Stimulated activated CD8-positive, alpha-beta memory T cell treated with anti-CD3 and anti-CD28 coated beads, Interleukin-2, amount 100 ng/mL, for 1 hour (primary cell): ENCODE measurements at places on chromosomes 12 and 14.

GRCh38 chr12:128449146-128449894 lies 182.3 kb downstream of the TMEM132C start:
- DNase-seq = no peak

DNA sequence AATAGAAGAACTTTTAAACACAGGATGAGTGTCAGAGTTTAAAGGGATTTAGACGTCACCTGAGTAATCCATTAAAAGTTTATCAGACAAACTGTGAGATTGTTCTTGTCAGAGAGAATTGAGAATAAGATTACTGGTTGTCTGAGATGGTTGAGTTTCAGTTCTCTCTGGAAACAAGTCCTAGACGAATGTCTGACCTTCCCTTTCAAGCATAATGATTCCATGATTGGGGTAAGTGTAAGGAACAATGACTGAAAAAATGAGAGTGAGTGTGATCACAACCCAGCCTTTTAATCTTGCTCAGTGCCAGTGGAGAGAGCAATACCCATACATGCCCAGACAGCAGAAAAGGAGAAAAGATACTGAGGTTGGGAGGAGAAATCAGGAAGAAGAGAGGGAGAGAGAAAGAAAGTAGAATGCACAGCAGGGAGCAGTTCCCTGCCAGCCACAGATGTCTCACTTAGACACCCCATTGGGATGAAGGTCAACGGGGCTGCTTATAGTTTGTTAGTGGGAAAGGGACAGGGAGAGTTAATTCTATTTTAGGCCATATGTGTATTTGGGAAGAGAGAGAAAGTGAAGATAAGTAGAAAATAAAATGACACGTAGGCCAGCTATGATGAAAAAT lies 4.3 kb downstream of the GRIP1 start:
- DNase-seq = no peak

- DNase-seq = no peak
Observed at GRCh38 chr12:123998991-123999359, 26.0 kb downstream of the ZNF664 start.

DNA sequence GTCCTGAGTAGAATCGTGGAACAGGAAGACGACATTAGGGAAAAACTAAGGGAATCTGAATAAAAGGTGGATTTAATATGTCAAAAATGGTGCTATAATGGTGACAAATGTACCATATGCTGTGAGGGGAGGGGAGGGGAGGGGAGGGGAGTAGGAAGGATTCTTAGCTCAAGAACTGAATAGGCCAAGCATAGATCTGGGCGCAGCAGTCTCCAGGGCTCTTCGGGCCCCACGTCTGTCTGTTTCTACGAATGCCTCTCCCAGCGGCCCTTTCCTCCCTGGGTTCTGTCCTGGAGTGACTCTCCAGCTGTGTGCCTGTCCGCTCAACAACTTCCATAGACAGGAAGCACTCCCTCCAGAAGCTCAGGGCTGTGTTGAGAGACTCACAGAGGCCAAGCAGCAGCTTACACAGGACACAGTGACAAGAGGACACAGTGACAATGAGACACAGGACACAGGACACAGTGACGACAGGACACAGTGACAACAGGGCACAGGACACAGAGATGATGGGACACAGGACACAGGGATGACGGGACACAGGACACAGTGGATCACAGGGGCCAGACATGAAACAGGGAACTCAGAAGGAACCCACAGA lies 42.4 kb upstream of the PPP2R5C start:
- no peak for DNase-seq

DNA sequence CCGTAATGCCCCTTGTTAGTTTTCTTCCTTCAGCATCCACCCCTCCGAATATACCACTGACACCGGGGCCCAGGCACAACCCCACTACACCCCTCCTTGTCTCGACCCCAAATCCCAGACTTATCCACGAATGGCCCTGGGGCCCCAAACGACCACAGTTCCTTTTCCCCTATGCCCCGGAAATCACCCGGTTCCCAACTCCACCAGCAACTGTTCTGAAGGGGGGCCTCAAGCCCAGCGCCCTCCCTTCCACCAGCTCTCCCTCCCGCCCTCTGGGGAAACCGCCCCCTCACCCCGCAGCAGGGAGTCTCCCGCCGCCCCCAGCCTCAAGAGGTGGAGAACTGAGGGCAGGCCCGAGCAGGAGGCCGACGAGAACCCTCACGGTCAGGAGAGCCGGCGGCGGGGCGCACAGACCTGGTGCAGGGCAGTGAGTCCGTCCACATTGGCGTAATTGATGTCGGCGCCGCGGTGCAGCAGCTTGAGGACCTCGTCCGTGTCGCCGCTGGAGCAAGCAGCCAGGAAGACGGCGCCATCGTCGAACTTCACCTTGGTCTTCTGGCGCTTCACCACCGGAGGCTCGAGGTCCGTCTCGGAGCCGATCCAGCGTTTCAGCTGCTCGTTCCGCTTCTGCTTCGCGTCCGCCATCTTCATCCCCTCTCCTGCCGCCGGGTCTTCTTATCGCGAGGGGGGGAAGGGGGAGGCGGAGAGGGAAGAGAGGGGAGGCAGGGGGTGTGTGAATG lies 446 bp downstream of the PPP1R12A start:
- DNase-seq = no peak

DNA sequence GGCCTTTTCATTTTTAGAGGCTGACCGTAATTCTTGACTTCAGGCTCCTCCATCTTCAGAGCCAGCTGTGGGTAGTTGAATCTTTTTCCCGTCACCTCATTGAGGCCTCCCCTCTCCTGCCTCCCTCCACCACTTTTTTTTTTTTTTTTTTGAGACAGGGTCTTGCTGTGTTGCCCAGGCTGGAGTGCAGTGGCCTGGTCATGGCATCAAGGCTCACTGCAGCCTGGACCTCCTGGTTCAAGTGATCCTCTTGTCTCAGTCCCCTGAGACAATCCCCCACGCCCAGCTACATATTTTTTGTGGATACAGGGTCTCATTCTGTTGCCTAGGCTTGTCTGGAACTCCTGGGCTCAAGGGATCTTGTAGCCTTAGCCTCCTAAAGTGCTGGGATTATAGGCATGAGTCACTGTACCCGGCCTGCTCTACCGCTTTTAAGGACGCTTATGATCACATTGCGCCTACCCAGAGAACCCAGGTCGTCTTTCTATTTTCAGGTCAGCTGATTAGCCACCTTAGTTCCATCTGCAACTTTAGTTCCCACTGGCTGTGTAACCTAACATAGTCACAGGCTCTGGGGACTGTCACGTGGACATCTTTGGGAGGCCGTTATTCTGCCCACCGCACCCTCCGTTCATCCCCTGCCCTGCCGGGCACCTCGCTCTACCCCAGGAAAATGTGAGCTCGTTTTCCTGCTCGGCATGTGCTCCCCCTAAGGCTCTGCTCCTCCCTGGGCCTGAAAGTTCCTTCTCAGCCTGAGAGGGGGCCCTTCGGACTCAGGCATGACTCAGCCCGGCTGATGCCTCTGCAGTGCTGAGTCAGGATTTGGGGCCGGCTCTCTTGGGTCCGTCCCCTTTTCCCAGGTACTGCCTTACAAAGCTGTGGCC lies 13.4 kb downstream of the TNFAIP2 start:
- DNase-seq = no peak

DNA sequence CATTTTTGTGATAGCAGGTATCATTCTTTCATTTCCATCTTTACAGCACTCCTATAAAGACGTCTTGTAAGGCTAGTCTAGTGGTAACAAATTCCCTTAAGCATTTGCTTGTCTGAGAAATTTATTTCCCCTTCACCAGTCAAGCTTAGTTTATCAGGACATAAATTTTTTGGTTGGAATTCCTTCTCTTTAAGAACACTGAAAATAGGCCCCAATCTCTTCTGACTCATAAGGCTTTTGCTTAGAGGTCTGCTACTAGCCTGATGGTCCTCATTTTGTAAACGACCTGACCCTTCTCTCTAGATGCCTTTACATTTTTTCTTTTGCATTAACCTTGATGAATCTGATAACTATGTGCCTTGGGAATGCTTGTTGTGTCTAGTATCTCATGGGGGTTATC lies 20.3 kb downstream of the OLR1 start:
- DNase-seq = no peak

- DNase-seq = no peak
Observed at GRCh38 chr12:19144287-19144686, 14.8 kb downstream of the PLEKHA5 start.

GRCh38 chr12:93380480-93381121 lies 2.9 kb downstream of the NUDT4 start:
- DNase-seq = no peak

DNA sequence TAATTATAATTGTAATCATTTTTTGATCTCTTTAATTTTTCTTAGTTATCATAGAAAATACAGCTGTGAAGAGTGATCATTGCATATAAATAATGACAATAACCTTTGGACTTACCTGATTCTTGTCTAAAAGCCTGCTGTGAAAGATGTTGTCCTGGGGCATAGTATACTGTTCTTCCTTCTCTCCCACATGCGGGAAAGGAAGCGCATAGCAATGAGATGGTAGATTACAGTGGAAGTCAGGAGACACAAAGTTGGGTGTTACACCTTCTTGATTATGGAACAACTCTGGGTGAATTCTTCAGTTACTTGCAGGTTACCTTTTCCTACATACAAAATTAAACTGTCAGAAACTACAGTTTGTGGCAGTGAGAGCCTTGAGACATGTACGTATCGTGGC lies 140.8 kb downstream of the KTN1 start:
- DNase-seq = no peak

GRCh38 chr14:61672796-61673195 lies 22.5 kb upstream of the HIF1A start:
- DNase-seq = no peak

- DNase-seq = no peak
Observed at GRCh38 chr14:98953551-98954348, 318.2 kb downstream of the BCL11B start.

GRCh38 chr12:25549120-25549519 lies 4.0 kb downstream of the LMNTD1 start:
- no peak for DNase-seq

- DNase-seq = no peak
Observed at GRCh38 chr14:84399296-84399910, 1130.5 kb upstream of the FLRT2 start.

DNA sequence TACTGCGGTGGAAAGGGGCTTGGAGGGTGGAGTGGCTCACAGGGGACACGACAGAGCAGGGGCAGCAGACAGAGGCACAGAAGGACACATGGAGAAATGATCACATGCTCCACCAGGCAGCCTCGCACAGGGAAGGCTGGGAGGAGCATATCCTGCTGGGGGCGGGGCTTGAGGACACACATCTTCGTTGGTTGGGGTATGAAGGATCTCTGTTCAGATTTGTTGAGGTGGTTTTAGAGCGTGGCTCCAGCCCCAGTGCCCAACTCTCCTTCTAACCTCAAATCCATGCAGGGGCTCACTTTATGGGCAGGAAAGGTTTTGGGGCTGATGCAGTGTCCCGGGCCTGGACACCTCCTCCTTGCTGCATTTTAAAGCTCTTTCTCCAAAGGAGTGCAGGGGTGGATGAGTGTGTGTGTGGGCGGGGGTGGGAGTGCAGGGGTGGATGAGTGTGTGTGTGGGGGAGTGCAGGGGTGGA lies 733 bp upstream of the P3H3 start:
- no peak for DNase-seq

- no peak for DNase-seq
Observed at GRCh38 chr12:124392667-124393413, 97.9 kb downstream of the RFLNA start.

DNA sequence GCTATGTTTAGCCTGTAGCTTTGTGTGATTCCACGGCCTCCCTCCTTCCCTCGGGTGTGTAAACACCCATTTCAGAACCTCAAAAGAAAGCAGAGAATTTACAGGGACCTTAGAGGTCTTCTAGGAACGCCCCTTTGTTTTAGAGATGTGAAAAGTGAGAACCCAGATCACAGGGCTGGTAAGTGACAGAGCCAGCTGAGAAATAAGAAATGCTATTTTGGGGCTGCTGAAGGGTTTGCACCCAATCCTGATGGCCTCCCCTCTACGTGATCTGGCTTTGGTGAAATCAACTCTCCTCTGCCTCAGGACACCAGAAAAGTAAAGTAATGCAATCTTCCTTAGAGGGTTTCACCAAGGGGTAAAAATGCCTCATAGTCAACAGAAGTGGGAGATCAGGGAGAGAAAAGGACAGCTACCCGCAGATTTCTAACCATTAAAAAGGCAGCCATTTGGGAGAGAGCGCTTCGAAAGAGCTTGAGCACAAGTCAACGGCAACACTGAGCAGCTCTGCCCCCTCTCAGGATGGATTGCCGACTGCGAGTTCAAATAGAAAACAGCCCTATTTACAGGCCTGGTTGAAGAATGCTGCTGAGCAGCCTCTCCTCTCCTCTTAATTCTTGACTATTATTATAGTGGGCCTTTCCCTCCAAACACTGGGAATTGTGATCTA lies 78.5 kb upstream of the RASSF3 start:
- DNase-seq = no peak

DNA sequence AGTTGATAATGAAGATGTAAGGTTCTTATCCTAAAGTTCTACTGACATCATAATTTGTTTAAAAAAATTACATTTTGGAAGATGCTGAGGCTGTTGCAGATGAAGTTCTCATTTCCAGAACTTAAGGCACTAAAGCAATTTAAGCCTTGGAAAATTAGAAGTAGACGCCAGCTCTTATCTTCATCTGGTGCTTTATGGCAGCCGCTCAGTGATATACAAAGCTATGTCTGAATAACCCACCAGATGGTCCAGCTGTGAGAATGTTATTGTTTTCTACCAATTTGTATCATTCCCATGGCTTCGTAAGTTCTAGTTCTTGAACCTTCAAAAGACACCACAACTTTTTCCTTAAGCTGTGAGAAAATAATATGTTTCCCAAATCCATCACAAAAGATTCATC lies 212.1 kb upstream of the ARID2 start:
- no peak for DNase-seq

DNA sequence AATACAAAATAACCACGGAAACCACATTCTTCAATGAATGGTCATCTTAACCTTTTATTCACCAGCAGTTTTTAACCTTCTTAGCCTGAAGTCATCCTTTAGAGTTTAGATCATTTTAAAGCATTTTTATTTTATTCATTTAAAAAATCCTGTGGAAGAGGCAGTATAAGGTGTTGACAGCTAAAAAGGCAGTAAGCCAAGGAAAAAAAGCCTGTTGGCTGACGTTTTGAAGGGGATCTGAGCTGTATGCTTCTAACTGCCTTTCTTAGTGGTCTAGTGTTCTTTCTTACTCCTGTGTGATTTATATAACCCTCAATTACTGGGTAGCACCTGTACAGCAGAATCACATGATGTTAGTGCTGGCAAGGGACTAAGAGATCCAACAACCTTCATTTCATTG lies 438.3 kb upstream of the SEL1L start:
- no peak for DNase-seq

GRCh38 chr14:63343878-63344277 lies 25.1 kb upstream of the GPHB5 start:
- no peak for DNase-seq
